ENCODE measurements at places on chromosomes 4 and X. TPM values are rescaled to one million over a fixed set of nuclear protein-coding genes. Genes with fewer than 3 reads are reported as not detected.

DNA sequence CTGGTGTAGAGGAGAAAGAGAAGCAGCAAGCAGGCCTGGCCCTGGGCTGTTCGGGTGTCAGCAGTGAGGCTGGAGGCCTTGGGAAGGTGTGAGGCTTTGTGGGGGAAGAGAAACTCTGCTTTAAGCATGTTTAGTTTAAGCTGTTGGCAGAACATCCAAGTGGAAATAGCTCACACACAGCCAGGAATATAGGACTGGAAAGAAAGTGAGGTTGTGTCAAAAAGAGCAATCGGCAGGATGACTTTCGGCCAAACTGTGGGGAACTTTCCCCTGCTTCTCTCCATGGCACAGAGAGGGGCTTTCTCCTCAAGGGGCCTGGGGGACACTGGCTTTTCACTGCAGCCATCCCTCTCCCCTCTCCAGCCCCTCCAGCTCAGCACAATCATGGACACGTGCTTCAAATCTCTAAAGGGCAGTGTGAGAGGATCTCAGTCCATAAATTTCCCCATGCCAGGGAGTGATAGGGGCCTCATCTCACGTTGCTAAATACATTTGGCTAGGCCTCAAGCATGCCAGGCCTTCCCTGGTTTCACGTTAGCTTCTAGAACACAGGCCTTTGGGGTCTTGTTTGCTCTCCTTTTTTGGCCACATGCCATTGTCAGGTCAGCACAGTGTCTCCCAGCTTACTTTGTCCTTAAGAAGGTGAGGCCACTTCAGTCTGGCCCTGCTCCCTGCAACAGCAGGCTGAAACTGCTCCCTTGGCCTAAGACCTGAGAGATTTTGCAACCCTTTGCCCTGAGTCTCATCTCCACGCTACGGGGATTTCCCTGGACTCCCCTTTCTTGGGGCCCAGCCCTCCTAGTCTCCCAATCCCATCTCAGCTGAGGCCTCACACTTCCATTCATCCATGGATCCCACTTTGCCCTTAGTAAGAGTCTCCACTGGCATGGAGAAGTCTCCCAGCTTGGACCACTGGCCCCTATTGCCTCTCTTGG is 8.3 kb upstream of the CITED1 start:
- no peak for DNase-seq

- no peak for DNase-seq
These were observed 26.4 kb upstream of the ARSJ start for GRCh38 chr4:114005569-114006442.

GRCh38 chr4:110075083-110075738 is 123.2 kb downstream of the ELOVL6 start:
- no peak for DNase-seq

DNA sequence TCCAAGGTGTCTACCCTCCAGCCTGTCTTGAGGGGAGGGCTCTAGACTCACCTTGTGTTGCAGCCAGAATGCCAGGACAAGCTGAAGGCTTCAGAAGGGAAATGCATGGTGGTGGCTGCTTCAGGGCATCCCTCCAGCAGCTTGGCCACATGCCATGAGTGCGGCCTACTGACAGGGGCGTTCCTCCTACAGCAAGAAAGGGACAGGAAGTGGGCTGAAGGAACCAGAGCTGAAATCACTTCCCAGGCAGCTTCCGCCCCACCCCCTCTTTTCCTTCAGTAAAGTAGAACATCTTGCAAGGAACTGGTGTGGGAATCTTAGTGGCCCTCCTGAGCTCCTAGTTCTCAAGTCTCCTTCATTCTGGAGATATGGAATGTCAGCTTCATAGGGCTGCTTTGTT is 167.5 kb upstream of the DGKK start:
- no peak for DNase-seq

DNA sequence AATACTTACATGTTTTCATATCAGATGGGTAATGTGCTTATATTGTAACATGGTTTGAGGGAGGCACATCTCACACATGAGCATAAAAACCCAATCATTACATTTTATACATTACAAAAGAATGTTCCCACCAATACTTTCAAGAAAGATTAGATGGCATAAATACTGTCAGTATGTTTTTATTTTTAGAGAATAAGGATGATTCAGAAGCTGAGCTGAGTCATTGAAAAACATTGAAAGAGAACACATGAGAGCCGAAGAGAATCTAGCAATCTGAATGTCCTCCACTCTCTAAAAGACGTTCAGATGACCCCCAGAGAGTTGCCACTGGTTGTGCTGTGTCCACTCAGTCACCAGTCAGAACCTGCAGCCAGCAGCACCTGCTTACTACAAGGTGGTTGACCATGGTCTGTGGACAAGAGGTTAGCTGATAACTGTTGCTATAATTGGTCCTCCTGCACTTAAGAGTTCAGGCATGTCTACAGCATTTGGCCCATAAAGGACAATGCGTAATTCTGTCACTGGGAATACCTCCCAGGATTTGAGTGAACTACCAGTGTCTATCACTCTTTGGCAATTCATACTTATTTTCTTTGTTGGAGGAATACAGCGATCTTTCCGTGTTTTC is 382.2 kb upstream of the IGFBP7 start:
- no peak for DNase-seq

- no peak for DNase-seq
These were observed 95.7 kb upstream of the OTUD4 start for GRCh38 chr4:145276050-145276449.

DNA sequence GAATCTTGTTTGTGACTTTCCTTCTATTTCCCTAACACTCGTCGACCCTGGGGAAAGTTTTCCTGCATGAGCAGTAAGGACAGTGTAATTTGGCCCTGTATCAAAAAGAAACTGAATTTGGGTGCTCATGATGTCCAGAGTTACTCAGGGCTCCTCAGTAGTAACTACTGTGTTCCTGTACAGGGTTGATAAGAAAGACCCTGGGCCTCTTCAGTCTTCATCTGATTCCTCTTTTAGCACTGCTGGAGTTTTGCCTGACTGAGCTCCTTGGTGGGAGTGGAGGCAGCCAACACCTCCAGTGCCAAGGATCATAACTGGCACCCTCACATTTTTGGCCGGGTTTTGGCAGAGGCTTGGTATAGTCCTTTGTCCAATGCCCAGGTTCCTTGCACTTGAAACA is 7.1 kb upstream of the AREG start:
- no peak for DNase-seq

UGT2B17 gene
- 4.1 TPM for total RNA-seq

GRCh38 chr4:104574371-104574770 is 79.7 kb upstream of the CXXC4 start:
- DNase-seq = no peak

- no peak for DNase-seq
These were observed 26.1 kb downstream of the SMARCA5 start for GRCh38 chr4:143539670-143540023.

- DNase-seq = no peak
These were observed 38.9 kb upstream of the CFAP47 start for GRCh38 chrX:35880601-35881000.

DNA sequence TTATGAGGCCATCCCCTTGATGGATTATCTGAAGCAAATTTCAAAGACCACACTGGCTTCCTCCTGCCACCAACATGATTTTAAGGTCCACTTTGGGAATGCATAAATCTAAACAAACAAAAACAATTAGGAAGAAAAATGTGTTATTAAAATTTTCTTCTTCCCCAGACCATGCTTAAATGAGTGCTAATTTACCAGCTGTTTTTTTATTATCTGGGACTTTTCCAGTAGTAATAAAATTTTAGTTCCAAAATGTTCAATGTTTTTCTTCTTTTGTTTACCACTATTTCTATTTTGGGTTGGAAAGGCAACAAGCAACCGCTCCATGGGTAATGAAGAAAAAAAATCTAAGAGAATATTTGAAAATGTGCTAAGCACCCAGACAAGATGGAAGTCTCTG is 62.3 kb downstream of the POLR2B start:
- no peak for DNase-seq

SLC7A11 gene
- total RNA-seq = 0.80 TPM

DNA sequence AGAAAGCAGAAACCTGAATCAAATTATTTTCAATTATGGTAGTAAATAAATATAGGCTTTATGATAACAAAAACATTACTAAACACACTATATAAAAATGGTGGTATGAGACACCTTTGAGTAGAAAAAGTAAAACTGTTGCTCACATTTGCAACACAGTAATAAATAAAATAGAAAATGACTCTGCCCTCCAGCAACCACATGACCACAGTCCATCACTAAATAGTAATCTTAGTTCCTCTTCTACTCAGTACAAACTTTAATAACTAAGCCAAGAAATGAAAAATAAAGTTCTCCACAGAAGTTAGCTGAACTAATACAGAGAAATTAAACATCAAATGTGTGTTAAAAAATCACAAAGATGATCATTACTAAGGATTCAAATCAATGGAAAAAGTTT is 108.5 kb downstream of the ADGRA3 start:
- DNase-seq = no peak

DNA sequence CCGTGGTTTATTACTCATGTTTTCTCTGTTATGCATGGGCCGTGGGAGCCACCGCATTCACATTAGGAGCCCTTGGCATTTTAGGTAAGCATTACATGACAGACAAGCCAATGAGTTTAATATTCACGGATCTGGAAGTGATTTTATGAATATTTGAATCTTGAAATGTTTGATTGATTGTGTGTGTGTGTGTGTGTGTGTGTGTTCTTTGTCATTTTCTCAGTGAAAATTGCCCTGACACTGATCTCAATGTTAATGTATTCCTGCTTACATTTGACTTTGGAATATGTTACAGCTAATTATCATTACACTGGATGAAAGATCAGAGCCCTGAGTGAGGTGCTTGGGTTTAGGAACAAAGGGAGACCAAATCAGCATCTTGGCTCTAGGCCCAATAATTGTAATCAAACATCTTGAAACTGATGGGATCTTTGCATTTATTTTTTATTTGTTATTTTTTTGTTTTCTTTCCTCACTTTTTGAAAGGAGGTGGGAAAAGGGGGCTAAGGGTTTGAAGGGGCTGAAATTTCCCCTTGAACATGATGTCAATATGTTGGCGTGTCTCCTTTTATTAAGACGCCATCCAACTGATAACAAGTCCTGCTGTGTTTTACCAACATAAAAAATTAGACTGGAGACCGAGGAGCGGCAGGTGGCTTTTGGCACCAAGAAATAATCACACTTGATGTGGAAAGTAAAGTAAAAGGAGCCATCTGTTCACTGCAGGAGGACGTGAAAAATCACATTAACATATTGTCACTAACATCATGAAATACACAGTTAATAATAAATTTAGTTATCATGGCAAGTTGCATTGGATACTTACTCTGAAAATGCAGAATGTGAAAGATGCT is 5.2 kb upstream of the GK2 start:
- no peak for DNase-seq

DNA sequence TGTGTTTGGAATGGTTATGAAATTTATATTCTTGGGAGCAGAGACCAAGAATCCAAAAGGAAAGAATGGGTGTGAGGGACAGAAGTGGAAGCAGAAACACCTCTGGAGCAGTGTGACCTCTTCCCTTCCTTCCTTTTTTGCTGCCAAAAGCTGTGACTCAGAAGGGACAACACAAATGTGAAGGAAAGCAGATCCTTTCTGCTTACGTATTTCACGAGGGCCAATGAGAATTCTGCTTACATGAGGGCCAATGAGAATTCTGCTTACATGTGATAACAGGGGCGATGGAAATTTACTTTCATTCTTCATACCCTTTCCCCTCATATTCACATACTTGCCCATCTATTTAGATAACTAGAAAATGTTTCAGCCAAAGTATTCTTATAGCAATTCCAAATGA is 404.6 kb downstream of the PRDM5 start:
- no peak for DNase-seq

GRCh38 chrX:4484266-4484665 is 770.8 kb upstream of the PRKX start:
- no peak for DNase-seq

DNA sequence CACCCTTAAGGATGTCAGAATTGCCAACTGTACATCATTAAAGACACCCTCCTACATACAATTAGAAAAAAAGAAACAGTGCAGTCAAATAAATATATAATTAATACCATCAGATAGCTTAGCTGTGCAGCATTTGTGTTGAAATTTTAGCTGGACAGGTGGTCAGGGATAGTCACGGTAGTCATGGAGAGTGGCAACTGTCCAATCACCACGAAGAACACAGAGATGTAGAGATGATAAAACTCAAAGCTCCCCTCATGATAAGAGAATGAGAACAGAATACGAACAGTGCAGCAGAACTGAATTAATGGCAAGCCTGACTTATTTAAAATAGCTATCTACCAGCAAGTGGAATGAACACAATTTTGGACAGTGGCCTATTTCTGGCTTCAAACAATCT is 27.2 kb downstream of the SLC39A8 start:
- no peak for DNase-seq

DNA sequence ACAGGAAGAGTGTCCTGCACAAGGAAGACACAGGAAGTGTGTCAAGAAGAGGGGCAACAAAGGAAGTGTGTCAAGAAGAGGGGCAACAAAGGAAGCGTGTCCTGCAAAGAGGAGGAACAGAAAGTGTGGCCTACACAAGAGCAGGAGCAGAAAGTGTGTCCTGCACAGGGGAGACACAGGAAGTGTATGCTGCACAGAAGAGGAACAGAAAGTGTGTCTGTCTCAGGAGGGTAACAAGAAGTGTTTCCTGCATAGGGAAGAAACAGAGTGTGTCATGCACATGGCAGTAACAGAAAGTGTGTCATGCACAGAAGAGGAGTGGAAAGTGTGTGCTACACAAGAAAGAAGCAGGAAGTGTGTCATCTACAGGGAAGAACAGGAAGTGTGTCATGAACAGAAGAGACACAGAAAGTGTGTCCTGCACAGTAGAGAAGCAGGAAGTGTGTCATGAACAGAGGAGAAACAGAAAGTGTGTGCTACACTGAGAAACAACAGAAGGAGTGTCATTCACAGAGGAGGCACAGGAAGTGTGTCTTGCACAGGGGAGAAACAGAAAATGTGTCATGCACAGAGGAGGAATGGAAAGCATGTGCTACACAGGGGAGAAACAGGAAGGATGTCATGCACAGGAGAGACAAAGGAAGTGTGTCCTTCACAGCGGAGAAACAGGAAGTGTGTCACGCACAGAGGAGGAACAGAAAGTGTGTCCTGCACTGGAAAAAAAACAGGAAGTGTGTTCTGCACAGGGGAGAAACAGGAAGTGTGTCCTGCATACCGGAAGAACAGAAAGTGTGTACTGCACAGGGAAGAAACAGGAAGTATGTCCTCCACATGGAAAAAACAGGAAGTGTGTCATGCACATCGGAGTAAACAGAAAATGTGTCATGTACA is 526.4 kb upstream of the PRKX start:
- DNase-seq = no peak

- DNase-seq = no peak
These were observed 36.3 kb downstream of the ING2 start for GRCh38 chr4:183541010-183541751.

- no peak for DNase-seq
These were observed 218.6 kb upstream of the ANXA3 start for GRCh38 chr4:78332976-78333375.

UGT2B7 gene
- 28.6 TPM for total RNA-seq

GRCh38 chrX:19373351-19373891 is 29.7 kb downstream of the PDHA1 start:
- DNase-seq = no peak

GRCh38 chr4:47519239-47519883 is 34.3 kb downstream of the ATP10D start:
- no peak for DNase-seq

- no peak for DNase-seq
These were observed 69.2 kb upstream of the SPRY1 start for GRCh38 chr4:123327346-123327745.

GRCh38 chr4:76066546-76066945 is 8.0 kb upstream of the ART3 start:
- no peak for DNase-seq

Measured in Peyer's patch (tissue), 4 donors.